ENCODE measurements at places on chromosomes 6 and 20.

DNA sequence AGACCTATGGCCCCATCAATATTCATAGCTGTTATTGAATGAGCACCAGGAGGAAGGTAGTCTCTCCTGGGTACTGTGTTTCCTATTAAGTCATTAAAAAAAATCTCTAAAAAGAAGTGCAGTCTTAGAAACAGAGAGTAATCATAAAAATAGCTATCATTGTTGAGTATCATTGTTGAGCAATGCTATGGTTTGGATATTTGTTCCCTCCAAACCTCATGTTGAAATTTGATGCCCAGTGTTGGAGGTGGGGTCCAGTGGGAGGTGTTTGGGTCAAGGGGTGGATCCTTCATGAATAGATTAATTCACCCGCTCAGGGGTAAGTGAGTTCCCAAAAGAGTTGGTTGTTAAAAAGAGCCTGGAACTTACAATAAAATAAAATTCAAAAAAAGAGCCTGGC is 88.1 kb upstream of the IYD start:
- DNase-seq, result no peak

DNA sequence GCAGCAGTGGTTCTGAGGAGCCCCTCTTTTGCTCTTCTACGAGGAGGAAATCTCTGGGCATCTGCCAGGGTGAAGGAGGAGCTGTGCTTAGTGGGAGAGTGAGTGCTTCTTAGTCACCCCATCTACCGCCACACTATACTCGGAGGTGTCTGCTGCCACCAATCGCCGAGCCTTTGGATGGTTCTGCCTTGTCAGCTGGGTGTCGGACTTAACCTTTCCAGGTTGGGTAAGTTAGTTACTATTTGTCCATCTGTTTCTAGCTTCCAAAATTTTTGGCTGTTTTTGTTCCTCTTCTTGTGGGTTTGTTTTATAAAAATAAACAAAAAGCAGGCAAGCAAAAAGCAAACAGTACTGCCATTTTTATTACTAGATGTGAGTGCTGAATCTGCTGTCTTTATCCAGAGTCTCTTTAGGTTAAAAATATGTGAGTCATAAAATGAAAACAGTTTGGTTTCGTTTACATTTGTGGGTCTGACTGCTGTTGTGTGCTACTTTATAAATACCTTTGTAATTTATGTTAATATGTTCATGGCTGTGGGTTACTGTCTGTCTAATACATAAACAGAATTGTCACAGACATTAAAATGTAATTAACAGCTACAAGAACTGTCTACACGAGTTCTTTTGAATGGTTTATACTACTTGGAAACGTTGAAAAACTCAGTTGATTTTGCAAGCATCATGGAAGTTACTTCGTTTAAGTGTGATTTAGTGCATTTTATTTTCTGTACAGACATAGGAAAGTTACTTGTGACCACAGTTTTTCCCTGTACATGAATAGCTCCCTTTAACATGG is 89.2 kb downstream of the ARID1B start:
- no peak for DNase-seq

GRCh38 chr20:36861875-36862801 is 13.8 kb upstream of the TLDC2 start:
- peak; percentile 89 for DNase-seq

DNA sequence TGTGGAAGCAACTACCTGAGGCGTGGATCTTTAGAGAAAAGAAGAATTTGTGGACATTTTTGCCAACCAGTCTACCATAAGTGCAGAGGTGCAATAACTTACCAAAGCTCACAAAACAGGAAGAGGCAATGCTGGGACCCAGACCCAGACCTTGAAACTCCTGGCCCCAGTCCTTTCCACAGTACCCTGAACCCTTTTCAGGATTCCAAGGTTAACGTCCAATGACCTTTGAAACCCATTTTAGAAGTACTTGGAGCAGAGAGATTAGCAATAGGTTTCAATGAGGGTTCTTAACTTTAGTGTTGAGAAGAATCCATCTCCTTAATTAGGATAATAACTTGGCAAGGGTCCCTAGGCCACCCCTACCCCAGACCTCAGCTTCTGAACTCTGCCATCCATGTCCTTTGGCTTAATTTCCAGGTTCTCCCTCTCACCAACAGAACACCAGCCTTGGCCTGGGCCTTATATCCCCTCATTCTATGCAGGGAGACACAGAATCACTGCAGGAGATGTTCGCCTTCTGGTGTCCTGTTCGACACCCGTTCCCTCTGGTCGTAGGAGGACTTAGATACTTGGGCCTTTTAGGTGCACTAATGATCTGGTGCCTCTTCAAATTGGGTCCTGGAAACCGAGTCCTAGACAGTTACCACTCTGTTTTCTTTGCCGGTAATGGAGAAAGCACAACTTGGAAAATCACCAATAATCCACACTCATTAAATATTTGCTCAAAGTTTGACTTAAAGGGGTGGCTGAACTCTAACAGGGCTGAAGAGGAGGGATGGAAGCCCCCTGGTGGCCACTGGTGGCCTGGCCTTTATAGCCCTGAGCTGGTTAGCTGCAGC is 40.6 kb downstream of the ISM1 start:
- DNase-seq, result peak; percentile 6

DNA sequence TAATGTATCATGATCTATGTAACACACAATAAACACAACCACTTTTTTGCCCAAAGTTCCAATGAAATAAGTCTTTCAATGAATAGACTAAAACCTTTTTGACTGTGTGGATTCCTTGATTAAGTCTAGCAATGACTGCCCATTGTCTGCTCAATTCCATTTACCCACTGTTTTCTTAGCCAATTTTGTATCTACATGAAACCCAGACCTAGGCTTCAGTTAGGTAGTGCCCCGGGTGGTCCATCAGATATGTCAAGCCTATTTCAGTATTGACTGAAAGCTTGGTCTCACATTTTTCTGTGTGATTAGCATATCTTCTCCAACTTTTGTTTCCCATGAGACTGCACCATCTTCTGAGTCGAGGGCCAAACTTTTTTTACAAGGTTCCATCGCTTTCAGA is 615.0 kb downstream of the C6orf118 start:
- no peak for DNase-seq

GRCh38 chr20:62739581-62740285 is 31.1 kb downstream of the NTSR1 start:
- no peak for DNase-seq

DNA sequence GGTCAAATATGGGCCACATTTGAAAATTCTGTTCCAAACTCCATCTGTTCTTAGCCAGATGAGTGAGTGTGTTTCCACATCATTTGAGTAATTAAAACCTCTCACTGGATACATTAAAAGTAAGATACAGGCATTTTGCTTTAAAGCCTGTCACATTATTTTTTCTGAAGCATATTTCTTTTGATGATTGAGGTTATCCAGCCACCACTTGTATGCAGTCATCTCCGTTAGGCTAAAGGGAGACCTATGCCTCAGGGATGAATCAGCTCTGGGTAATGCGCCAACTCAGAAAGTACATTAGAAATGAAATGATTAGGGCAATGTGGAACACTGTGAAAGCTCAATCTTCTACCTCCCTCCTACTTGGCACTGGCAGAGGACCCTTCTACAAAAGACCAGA is 90.7 kb downstream of the SNAP25 start:
- DNase-seq, result no peak

Measured in putamen (tissue), 1 donor.